ENCODE measurements at places on chromosomes 6 and 20.

- DNase-seq = no peak
Observed at GRCh38 chr6:21263531-21264287, 329.8 kb upstream of the SOX4 start.

DNA sequence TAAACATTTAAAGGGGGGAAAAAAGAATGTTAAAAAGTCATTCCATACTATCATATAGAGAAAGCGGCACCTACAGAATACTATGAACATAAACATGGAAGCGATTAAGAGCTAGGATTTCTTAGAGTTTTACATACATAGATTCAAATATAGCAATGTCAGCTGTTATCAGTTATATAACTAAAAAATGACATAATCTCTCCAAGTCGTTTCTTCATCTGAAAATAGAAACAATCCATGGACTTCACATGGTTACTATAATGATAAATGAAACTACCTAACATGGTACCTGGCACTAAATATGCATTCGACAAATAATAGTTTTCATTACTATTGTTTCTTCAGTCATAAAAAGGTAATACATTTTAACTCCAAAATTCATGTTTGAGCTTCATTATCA is 3.7 kb downstream of the IBTK start:
- DNase-seq = no peak

GRCh38 chr20:50666709-50667298 is 24.5 kb downstream of the RIPOR3 start:
- DNase-seq = no peak

GRCh38 chr20:8394308-8394945 is 262.4 kb downstream of the PLCB1 start:
- no peak for DNase-seq

DNA sequence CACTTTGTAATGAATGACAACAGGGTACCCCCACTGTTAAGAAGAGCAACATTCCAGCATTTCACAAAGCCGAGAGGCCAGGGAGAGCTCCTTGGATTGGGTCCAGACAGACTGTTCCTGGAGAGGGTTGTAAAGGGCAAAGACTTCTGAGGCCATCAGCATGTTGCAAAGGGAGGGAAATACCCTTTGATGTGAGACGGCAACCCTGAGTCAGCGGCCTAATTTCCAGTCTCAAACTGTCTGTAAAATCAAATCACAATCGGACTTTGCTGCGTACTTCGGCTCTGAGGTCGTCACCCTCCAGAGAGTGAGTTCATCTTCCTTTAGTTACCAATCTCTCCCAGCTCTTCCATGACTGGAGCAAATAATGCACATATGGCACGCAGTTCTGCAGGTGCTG is 101.0 kb upstream of the DTNBP1 start:
- no peak for DNase-seq

DNA sequence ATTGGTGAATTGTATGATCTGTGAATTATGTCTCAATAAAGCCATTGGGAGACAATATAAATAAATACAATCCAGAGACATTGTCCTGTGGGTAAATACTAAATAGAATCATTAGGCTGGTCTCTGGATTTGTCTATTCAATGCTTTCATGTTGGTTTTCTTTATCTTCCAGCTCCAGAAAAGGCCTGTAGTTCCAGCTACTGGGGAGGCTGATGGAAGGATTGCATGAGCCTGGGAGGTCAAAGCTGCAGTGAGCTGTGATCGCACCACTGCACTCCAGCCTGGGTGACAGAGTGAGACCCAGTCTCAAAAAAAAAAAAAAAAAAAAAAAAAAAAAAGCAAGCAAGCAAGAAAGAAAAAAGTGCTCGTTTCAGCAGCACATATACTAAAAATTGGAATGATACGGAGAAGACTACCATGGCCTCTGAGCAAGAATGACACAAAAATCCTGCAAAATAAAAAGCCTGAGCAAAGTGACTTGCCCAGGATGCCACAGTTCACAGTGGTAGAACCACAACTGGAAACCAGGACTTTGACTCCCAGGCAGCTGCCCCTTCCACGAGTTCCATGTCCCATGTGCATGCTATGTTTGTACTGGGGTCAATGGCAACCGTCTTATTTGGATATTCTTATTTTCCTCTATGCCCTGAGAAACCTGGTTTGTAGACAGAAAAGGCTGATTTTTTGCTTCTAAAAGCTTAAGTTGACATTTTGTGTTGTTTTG is 33.6 kb upstream of the GMPR start:
- DNase-seq = no peak

- no peak for DNase-seq
Observed at GRCh38 chr6:169763881-169764280, 12.5 kb downstream of the ERMARD start.

DNA sequence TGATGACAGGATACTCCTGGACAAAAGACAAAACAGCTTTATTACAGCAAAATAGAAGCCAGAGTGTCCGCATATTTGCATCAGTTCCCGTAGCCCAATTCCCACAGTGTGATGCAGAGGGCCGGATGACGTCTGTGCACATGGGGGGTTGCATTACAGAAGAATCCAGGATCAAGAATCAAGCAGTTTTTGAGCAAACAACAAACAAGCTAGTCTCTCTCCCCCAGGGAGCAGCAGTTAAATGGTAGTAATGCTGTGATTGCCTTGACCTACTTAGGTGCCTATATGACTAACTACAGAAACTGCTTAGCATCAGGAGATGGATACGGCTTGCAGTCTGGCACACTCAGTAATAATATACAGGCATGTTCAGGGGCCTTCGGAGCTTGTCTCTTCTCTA is 3.2 kb upstream of the SDHAF4 start:
- no peak for DNase-seq

GRCh38 chr20:32780749-32781655 is 18.8 kb downstream of the DNMT3B start:
- DNase-seq = no peak

- DNase-seq = no peak
Observed at GRCh38 chr20:60232380-60232779, 274.2 kb downstream of the CDH26 start.

- no peak for DNase-seq
Observed at GRCh38 chr6:83365931-83366330, 64.9 kb downstream of the ME1 start.

GRCh38 chr6:53568776-53569616 is 24.1 kb upstream of the GCLC start:
- no peak for DNase-seq

DNA sequence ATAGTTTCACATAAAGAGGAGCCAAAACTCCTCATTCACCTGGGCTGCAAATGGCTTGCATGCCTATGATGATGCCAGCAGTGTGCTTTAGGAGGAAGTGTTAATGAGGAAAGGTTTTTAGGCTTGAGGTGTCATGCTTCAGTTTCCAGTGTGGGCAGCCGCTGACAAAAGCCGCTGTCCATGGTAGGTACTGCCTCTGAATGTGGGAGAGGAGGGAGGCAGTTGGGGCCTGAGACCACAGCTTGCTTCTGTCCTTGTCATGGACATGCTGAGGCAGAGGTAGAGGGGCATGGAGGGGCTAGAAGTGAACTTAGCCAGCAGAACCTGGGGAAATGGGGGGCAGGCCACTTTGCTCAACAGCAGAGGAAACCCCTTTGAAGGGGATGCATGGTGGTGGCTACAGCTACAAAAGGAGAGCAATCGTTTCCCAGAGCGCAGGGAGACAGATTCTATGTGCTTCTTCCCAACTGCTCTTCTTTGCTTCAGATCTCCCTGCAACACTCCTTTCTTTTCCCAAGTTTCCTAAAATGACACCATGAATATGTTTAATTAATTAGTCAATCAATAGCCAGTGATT is 372.1 kb upstream of the CNR1 start:
- DNase-seq = no peak

GRCh38 chr6:167559675-167560479 is 235.0 kb downstream of the TTLL2 start:
- DNase-seq = no peak

DNA sequence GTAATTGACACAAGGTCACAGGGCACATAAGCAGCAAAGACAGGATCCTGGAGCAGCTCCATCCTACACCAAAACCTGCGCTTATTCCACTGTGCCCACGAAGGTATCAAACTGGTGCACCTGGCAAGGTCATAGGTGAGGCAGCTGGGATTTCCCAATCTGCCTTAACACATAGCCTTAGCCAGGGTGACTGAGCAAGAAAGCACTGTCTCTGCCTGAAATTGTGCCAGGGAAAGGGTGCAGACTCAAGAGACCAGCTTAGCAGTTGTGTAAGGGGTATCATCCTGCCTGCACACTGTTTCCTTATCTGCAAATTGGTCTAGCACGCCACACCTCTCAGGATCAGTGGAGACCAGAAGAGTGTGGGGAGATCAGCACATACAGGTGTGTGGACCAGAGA is 82.8 kb downstream of the MAFB start:
- DNase-seq = no peak

GRCh38 chr20:50342638-50343102 is 152.0 kb downstream of the CEBPB start:
- DNase-seq = no peak

GRCh38 chr6:82987416-82987815 is 78.2 kb downstream of the UBE3D start:
- no peak for DNase-seq

- no peak for DNase-seq
Observed at GRCh38 chr6:43800746-43801494, 30.9 kb downstream of the VEGFA start.

DNA sequence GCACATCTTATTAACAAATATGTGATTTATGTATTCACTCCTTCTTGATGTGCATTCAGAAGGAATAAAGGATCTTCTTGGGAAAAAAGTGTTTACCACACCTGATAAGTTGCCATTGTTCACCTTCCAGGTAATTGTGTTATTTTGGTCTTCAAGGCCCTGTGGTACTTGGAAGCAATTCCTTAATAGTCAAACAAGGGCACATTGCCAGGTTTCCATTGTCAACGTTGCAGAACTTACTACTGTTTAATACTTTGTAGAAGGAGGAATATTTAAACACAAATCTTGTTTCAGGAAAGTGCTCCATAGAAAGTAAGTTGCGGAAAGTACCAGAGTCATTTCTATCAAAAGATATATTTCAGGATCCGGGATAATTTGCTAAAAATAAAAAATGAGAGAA is 129.5 kb upstream of the SGK1 start:
- DNase-seq = no peak

DNA sequence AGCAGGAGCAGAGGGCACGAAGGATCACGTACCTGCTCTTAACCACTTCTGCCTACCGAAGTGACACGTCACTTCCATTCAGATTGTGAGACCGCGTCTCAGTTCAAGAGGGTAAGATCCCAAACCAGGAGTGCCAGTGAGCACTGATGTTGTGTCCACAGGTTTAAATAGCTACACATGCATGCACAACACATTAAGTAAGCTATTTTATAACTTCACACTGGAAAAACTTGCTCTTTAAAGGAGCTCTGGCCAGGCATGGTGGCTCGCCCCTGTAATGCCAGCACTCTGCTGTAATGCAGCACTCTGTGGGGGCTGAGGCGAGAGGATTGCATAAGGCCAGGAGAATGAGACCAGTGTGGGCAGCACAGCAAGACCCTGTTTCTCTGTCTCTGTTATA is 21.1 kb downstream of the ABHD12 start:
- DNase-seq = no peak

- DNase-seq = peak; percentile 1
Observed at GRCh38 chr6:161013695-161014094, 22.1 kb downstream of the MAP3K4 start.

- DNase-seq = no peak
Observed at GRCh38 chr6:154460306-154461071, 50.0 kb downstream of the CNKSR3 start.

DNA sequence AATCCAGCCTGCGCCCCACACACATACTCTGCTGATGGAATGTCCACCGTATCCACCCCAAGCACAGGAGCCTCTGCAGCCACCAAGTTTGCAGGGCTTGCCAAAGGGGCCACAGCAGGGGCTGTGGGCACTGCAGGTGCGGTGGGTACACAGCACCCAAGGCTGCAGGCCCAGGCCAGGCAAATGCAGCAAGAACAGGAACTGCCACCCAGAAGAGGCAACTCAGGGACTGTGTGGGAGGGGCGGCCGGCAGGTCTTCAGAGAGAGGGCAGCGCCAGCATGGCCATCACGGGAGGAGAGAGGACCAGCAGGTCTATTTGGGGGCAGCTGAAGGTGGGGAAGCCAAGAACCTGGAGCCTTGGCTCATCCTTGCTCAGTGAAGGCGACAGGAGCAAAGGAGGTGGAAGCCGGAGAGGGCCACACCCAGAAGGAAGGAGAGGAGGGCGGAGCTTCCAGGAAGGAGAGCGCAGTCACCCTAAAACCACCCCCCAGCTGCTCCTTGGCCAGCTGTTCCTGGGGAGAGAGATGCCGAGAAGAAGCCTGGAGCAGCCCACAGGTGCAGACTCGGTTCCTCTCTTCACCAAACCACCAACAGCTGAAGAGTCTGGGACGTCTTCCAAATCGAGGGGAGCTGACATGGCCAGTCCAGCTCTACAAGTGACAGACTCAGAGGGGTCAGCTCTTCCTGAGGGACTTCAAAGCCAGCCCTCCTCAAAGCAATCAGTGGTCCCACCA is 265.1 kb upstream of the CDYL start:
- no peak for DNase-seq

GRCh38 chr6:73832313-73832712 is 136.3 kb downstream of the CD109 start:
- no peak for DNase-seq

- no peak for DNase-seq
Observed at GRCh38 chr6:135044639-135045038, 10.0 kb downstream of the HBS1L start.

- no peak for DNase-seq
Observed at GRCh38 chr6:53080813-53081212, 15.6 kb downstream of the FBXO9 start.

DNA sequence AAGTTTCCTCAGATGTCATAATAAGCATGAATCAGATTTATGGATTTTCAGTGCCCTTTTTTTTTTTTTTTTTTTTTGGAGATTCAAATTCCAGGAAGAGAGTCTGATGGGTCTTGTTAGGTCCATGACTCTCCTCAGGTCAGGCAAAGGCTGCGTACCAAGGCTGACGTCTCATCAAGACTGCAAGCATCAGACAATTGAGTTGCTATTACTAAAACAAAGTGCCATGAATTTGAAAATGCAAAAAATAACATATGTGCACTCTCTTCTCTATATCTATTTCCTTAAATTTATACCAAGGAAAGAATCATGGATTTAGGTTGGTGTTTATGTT is 134.7 kb downstream of the FAM83B start:
- DNase-seq = no peak

DNA sequence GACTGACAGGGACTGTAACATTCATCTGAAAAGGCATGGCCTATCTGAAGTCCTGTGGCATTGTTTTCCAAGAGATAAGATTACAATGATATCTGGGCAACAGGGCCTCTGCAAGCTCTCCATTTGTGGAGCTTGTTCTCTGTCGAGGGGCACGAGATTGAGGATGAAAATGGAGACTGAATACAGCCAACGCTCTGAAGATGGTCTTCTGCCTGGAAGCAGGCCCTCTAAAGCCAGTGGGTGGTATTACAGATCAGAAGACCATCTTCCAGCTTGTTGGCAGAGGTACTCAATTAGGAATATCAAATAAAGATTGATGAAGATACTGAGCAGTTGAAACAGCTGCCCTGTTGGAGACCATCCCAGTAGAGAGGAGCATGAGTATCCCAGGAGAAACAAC is 288.2 kb downstream of the CENPW start:
- DNase-seq = no peak

- DNase-seq = no peak
Observed at GRCh38 chr6:164344801-164345291, 930.3 kb downstream of the QKI start.

GRCh38 chr6:55675941-55676340 is 96.9 kb upstream of the HMGCLL1 start:
- no peak for DNase-seq

Measured in CD4-positive, alpha-beta T cell treated with Interleukin-1 beta for 1 hour (primary cell).